ENCODE measurements at places on chromosomes 4 and X.

GRCh38 chr4:141328560-141329173 lies 108.0 kb downstream of the ZNF330 start:
- DNase-seq, result no peak

GRCh38 chr4:69032847-69033638 lies 63.2 kb upstream of the UGT2B7 start:
- no peak for DNase-seq

- no peak for DNase-seq
These were observed 1359.5 kb downstream of the TECRL start for GRCh38 chr4:63049726-63050125.

DNA sequence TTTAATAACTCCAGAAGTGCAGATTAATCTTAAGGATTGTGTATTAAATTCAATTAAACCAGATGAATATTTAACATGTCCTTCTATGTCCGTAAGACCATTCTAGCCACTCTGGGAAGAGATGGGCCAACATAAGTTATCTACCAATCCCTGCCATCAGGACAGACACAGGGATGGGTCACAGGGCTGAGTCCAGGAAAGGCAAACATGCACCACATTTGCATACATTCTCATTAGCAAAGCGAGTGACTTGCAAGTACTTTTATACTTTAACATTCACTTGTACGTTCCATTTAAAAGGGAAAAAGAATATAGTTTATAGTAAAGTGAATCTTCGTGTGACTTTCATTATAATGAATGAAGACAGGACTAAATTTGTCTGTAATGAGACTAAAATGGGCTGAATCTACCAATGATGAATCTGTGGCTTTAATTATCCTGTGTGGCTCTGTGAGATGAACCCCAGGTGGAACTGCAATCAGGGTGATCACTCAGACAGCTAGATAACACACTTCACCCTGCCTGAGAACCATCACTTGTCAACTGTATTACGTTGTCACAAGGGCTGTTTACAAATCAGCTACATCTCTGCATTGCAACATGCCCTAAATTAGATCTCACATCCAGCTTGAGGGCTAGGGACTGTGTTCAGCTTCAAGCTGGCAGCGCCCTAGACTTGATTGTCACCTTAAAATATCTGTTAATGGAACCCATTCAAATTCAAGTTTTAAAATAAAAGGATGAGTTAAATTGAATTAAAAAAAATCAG lies 77.2 kb downstream of the SH3KBP1 start:
- no peak for DNase-seq

- DNase-seq, result no peak
These were observed 2.5 kb upstream of the GABRE start for GRCh38 chrX:151977009-151977408.

- peak; percentile 30 for DNase-seq
These were observed 93.9 kb downstream of the NXF2B start for GRCh38 chrX:102345916-102346315.

GRCh38 chr4:42768125-42768748 lies 111.3 kb upstream of the ATP8A1 start:
- DNase-seq, result no peak

DNA sequence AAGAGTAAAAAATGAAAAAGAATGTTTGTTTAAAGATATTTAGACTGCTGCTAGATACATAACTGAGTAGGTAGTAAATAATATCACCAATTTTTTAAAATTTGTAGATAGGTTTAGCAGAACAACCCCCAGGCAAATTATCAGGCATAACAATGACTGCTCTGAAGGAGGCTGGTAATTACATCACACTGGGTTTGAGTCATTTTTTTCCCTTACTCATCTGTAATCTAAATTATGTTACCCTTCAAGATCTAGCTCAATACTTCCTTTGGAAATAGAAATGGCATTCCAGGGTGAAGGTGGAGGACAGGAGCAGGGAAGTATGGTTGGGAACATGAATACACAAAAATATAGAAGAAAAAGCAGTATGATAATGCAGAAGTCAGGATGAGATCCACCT lies 431.6 kb upstream of the MAOA start:
- DNase-seq, result no peak
